ENCODE measurements at places on chromosomes 4 and X.

DNA sequence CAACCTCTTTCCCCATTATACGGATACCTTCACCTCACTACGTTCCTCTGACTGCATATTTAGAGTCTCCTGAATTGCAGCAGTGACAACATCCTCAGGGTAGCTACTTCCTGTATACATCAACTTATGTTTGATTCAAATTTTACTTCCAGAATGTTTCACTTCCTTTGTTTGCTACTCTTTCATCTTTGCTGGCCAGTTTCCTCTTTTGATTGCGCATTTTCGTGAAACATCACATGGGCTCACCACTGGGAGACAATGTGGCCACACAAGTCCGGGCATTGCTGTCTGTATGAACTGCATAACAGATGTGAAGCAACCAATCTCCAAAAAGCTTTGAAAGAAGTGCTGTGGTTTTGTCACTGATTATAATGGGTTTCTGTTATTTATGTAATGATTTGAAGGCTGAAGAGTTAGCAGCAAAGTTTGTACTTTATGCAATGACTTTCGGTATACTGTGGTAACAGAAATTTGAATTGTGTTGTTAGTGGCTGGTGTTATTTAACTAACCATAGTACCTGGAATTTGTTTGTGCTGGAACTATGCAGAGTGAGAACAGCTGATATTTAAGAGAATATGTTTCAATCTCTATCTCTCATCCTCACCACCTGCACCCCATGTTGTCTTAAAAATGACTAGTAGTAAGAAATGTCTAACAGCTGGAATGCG is 7.4 kb downstream of the SNCA start:
- no peak for DNase-seq

DNA sequence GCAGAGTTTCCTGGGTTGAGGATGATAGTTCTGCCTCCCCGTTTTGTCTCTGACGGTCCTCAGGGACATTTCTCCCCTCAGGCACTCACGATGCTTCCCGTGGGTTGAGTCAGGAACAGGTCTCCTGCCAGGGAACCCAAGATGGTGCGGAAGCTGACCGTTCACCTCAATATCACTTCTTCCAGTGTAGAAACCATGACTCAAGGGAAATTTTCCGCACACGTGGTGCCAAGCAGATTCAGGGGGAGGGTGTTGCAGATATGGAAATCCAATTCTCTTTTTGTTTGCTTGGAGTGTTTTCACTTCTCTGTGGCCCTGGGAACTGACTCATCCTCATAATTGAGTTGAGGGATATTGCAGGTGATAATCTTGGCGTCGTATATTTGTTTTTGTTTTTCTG is 46.7 kb downstream of the CXorf49B start:
- no peak for DNase-seq

DNA sequence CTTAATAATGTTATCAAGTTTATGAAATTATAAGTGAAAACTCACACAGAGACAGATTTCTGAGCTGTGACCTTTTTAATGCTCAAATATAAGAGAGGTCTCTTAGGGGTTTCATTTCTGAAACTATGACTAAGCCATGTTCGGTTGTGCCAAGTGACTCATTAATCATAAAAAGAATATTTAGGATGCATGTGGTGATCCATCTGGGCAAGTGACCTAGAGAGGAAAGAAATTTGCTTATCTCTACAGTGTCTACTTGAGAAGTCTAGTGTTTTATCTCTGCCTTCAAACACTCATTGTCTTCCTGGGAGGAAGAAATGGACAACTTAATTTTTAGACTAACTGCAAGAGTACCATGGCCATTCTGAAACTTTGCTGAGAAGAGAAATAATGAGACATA is 545.3 kb upstream of the GRID2 start:
- peak; percentile 16 for DNase-seq

- DNase-seq = no peak
Observed at GRCh38 chr4:146486565-146486964, 35.2 kb downstream of the SLC10A7 start.

- no peak for DNase-seq
Observed at GRCh38 chrX:18692541-18692940, 14.9 kb upstream of the PPEF1 start.

DNA sequence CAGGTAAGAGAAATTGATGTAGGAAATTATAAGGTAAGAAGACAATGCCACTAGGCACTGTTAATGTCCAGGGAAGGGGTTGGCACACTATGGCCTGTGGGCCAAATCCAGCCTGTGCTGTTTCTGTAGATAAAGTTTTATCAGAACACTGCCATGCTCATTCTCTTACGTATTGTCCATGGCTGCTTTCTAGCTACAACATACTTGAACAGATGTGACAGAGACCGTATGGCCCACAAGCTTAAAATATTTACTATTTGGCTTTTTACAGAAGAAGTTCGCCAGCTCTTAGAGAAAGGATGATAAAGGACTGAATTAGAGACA is 168.0 kb downstream of the CDS1 start:
- no peak for DNase-seq

GRCh38 chrX:20463296-20464075 is 196.8 kb upstream of the RPS6KA3 start:
- no peak for DNase-seq

DNA sequence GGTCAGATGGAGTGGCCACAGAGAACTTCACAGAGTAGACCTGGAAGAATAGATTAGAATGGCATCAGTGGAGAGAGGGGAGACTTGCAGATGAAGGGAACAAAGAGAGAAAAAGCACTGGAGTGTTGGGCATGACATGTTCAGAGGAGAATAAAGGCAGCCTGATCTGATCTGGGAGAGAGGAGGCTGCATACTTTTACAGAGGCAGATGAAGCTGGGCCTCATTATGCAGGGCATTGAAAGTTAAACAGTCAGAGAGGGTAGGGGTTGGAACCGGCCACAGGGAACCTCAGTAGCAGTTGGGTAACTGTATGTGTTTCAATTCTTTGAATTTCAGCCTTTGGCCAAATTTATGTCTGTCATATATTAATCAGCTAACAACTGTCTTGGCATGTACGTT is 61.2 kb downstream of the SH3BGRL start:
- no peak for DNase-seq

DNA sequence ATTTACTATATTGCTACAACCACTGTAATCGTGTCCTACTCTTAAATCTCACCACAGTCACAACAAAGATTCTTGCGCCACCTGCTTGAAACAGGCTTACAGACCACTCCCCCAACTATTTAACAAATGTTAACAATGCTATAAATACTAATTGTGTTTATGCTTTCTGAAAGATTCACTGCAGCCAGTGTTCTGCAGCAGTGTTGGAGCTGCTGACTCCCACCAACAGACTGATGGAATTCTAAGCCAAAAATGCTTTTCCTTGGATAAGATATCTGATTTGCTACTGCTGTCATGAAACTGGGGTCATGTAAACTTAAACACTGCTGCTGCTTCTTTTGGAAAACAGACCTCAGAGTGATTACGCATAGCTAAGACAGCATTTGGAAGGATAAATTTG is 244.2 kb upstream of the MAB21L2 start:
- no peak for DNase-seq

- DNase-seq = no peak
Observed at GRCh38 chrX:118506805-118507480, 11.3 kb downstream of the DOCK11 start.

DNA sequence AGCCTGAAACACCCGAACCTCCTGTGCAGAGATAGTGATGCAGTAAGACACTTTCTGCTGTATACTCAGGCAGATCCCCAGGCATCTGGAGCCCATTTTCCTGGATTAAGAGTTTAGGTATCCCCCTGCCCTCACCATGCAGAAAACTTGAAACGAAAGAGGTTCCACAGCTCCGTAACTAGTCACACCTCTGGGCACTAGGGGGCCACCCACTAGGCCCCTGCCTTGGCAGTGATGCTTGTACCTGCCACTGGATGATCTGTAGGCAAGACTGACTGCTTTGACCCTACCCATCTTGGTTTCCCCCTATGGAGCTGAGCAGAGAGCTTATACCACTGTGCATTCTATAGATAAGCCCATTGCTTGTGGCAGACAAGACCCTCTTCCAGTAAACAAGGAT is 940.6 kb downstream of the PCDH19 start:
- no peak for DNase-seq

- DNase-seq = no peak
Observed at GRCh38 chr4:152539556-152540292, 3.8 kb upstream of the FBXW7 start.

DNA sequence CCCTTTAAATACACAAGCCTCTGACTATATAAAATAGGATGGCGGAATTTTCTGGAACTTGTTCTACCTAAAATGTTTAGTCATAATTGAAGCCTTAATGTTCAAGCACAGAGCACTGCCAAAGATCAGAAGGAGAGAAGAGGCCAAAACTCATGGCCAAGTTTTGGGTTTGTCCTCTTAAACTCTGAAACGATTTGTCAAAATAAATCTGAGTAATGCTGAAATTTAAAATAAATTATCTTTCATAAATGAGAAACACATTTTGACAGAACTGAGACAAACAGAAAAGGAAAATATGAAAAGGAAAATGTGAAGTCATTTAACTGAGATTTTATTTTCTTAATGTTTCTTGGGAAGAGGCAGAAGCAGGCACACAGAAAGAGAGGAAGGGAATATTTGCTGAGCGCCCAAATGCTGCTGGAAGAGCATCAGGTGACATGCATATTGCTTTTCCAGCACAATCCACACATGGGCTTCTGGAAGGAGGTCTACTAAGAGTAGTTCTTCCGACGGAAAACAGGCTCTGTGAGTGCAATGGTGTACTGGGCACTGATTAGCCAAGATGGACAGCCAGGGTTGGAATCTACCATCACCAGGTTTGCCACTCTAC is 47.4 kb upstream of the ZNF518B start:
- DNase-seq = no peak

DNA sequence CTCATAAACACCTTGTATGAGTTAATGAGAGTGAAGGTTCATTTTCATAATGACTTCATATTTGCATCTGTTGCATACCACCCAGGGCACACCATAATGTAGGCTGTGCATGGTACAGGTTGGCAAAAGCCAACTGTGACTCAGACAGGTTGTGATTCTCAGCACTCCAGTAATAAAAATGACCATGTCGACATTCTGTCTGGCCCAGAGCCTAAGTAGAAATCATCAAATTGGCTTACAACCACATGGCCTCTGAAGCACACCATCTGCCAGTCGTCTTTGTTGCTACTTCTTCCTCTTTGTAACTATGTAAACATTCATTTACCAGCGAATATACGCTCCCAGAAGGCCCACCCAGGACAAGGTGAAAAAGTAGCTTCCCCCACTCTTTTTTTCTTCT is 459.5 kb downstream of the GASK1B start:
- no peak for DNase-seq

GRCh38 chr4:105991726-105992125 is 96.5 kb downstream of the NPNT start:
- no peak for DNase-seq

DNA sequence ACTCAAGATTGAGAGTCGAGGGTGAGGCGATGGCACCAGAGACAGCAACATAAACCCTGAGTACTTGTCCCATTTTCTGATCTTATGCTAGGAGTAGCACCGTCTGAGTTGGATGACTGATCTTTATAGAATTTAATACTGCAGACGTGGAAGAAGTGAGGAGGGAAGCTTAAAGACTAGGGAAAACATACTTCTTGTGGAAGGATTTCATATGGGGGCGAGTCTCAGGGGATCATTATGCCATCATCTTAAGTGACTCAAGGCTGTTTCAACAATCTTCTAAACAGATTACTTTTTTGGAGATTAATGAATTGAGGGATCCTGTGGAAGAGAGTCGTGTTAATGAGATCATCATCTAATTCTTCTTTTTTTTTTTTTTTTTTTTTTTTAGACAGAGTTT is 17.2 kb upstream of the FAT1 start:
- DNase-seq = peak; percentile 46

- no peak for DNase-seq
Observed at GRCh38 chrX:74925225-74926088, at the start of gene NEXMIF. TSS of gene NEXMIF (minus strand) at chrX:74925452.

DNA sequence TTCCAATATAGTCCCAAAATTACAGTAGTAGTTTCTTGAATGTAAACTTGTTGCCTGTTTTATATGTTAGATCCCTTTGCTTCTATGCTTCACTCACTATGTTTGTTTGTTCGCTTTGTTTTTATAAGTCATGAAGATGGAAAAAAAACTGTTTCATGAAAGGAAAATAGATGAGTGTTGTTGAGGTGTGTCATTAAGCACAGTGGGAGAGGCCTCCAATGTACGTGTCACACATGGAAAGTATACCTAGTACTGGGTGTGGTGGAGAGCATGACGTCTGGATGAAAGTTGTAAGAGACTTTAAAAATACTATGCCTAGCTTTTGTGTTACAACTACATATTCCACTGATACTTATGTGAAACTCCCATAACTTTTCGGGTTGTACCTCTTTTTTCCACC is 28.4 kb downstream of the PLS3 start:
- no peak for DNase-seq

GRCh38 chrX:51955200-51955599 is 61.8 kb downstream of the MAGED1 start:
- no peak for DNase-seq

DNA sequence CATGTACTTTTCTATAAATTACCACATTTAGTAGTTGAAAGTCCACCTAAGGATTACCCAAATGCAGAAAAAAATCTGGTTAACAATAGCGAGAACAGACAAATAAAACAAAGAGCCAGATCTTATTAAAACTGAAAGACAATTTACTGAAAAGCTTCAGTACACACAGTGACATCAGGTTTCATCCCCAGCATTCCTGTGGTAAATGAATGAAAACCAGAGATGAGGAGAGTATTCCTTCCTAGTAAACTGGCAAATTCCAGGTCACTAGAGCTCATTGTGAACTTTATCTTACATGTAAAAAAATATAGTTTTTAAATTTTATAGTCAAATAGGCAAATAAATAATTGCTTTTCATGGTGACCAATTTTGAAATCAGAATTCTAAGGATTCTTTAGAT is 1290.5 kb downstream of the ADGRL3 start:
- DNase-seq = no peak

DNA sequence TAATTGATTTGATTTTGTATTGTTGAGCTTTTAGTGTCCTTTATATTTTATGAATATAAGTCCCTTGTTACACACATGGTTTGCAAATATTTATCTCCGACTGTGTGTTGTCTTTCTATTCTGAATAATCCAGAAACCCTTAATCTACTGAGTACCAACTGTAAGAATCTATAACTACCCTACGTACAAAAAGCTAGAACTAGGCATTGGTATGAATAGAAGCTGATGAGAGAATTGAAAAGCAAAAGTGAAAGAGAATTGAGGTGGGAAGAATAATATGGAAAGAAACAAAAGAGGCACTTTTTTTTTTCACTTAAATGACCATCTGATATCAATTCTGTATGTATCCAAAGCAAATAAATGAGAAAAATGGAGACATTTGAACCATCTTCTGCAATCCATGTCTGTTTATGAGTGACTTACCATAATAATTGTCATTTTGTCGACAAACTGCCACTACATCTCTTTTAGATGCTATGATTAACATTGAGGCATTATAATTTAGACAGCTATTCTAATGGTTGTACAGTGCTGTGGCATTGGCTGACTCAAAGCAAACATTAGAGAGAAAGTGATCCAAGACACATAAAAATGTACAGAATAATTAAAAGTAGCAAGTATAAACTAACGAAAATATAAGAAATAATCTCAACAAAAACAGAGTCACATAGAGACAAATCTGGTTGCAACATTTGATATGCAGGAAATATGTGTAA is 1516.6 kb upstream of the AGA start:
- DNase-seq = no peak

DNA sequence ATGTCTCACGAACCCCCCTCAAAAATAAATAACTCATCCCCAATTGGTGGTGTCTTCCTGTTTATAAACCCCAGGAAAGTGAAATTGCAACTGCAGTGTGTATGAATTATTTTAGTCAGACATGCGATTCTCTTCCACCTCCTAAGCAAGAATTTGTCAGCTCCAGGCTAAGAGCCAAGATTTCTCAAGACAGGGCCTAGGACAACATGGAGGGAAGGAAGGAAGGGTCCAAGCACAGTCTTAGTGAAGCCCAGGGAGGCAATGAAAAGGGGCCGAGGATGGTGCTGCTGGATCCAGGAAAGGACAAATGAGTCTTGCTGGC is 20.0 kb downstream of the SH3KBP1 start:
- no peak for DNase-seq
